ENCODE measurements at places on chromosomes 12 and 14. TPM values are rescaled to one million over a fixed set of nuclear protein-coding genes. Genes with fewer than 3 reads are reported as not detected.
A peak's percentile ranks its signal among the peaks of the same experiment; 100 is the strongest.

The LRFN5 gene
- polyA plus RNA-seq, result 3.1 TPM

The MYH7 gene
- polyA plus RNA-seq, result 0.56 TPM

The VPS33A gene
- polyA plus RNA-seq, result 13.2 TPM

The LTBP2 gene
- 2.8 TPM for polyA plus RNA-seq

The INSM2 gene
- polyA plus RNA-seq, result 0.48 TPM

The COX8C gene
- polyA plus RNA-seq, result not detected

The MLH3 gene
- 5.9 TPM for polyA plus RNA-seq

The HOXC12 gene
- not detected for polyA plus RNA-seq

The DLK1 gene
- polyA plus RNA-seq, result 233 TPM

The ALG10 gene
- 1.2 TPM for polyA plus RNA-seq

The PPP2R5C gene
- polyA plus RNA-seq, result 69.9 TPM

The STAC3 gene
- 1.9 TPM for polyA plus RNA-seq

DNA sequence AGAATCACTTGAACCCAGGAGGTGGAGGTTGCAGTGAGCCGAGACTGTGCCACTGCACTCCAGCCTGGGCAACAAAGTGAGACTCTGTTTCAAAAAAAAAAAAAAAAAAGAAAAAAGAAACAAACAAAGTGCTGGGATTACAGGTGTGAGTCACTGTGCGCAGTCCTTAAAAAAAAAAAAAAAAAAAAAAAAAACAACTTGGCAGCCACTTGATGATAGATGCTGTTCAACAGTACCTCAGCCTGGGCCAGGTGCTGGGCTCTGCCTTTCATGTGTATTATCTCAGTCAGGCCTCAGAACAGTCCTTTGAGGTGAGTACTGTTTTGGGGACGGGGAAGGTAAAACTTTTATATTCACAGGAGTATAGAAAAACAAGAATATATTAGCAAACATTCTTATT, 9.6 kb downstream of the ACADS start:
- DNase-seq, result no peak

DNA sequence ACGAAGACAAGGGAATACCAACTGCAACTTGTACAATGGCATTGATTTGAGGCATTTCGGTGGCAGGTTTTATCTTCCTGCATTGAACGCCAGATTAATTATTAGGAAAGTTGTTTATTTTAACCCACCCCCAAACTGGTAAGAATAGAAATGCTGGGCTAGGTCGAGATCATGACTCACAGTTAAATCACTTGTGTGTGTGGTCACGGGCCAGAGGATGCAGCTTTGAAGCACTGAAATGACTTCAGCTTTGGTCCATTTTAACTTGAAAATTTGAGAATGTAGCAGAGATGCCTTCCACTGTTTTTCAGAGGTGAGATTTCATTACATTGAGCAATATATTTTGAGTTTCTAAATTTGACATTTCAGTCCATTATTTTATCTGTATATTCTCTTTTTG, 23.6 kb upstream of the KCNH3 start:
- DNase-seq, result no peak

- DNase-seq, result no peak
Observed at GRCh38 chr14:92596331-92596907, 82.8 kb downstream of the RIN3 start.

GRCh38 chr14:93752980-93753561, 35.2 kb downstream of the PRIMA1 start:
- peak; percentile 44 for DNase-seq

- no peak for DNase-seq
Observed at GRCh38 chr12:38099686-38100085, 216.9 kb upstream of the ALG10B start.

- no peak for DNase-seq
Observed at GRCh38 chr14:65588426-65589140, 176.1 kb downstream of the FUT8 start.

DNA sequence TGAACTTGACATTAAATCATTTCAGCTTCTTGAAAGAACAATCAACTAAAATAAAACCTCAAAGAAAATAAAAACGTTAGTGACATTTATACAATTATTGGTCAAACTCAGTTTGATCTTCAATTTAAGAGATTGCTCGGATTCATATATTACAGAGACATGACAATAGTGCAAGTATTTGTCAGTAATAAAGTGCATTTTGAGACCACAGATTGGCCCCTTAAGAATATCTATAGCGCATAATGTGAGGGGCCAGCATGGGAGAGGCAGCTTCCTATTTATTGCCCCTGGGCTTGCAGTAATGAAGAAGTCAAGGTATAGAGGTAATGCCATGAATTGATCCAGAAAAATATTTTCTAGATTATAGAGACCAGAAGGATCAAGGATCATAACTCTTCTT, 552.3 kb downstream of the VRK1 start:
- no peak for DNase-seq

- no peak for DNase-seq
Observed at GRCh38 chr14:69326611-69327010, 66.7 kb downstream of the GALNT16 start.

DNA sequence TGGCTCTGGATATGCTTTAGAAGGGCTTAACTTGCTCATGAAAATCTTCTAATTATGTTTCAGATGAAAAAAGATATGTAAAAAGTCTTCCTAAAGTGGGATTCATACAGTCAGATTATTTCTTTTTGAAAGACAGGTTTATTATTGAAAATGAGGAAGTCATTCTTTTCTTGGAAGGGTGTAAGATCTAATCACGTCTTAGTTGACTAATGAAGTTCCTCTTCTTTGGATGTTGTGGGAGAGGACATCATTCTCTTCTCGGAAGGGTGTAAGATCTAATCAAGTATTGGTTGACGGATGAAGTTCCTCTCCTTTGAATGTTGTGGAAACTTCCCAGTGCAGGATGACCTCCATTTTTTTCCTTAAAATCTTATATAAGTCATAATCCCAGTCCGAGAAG, 74.9 kb downstream of the ALG10 start:
- no peak for DNase-seq

- peak; percentile 86 for DNase-seq
Observed at GRCh38 chr12:101642115-101643067, 47.6 kb downstream of the MYBPC1 start.

DNA sequence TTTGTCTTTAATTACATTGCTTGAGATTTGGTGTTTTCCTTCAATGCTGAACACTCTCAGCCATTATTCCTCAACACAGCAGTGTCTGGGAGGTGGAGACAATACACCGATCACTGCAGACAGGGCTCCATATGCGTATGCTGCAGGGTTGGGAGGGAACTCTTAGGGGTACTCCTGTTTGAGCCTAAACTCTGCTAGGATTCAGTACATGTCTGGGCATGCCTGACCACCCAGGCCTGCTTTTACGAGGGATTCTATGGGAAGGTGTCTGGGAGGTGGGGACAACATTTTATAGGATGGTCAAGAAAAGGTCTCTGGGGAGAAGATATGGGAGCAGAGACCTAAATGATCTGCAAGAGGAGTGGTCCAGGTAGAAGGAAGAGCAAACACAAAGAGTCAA, 34.3 kb downstream of the DHRS2 start:
- DNase-seq, result no peak

GRCh38 chr12:13104409-13104808, 942 bp upstream of the GSG1 start:
- DNase-seq, result no peak

GRCh38 chr14:101460521-101460920, 100.8 kb upstream of the DIO3 start:
- no peak for DNase-seq

DNA sequence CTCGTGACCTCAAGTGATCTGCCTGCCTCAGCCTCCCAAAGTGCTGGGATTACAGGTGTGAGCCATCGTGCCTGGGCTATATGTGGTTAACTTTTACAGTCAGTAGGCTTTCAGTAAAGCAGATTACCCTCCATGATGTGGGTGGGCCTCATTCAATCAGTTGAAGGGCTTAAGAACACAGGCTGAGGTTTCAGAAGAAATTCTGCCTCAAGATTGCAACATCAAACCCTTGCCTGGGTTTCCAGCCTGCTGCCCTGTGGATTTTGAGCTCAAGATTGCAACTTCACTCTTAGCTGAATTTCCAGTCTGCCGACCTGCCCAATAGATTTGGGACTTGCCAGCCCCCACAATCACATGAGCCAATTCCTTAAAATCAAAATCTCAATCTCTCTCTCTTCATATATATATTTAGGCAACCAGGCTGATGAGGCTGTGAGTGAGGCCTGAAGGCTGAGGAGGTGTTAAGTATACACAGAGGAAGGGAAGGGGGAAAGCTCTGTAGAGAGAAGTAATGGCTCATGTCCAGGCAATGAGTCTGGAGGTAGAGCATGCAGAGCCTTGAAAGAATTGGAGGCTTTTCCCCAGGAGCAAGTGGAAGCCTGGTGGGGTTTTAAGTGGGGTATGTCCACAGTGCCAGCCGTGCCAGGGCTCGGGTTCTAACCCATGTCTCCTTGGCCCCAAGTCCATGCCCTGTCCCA, 33.3 kb upstream of the ACTN1 start:
- DNase-seq, result no peak

DNA sequence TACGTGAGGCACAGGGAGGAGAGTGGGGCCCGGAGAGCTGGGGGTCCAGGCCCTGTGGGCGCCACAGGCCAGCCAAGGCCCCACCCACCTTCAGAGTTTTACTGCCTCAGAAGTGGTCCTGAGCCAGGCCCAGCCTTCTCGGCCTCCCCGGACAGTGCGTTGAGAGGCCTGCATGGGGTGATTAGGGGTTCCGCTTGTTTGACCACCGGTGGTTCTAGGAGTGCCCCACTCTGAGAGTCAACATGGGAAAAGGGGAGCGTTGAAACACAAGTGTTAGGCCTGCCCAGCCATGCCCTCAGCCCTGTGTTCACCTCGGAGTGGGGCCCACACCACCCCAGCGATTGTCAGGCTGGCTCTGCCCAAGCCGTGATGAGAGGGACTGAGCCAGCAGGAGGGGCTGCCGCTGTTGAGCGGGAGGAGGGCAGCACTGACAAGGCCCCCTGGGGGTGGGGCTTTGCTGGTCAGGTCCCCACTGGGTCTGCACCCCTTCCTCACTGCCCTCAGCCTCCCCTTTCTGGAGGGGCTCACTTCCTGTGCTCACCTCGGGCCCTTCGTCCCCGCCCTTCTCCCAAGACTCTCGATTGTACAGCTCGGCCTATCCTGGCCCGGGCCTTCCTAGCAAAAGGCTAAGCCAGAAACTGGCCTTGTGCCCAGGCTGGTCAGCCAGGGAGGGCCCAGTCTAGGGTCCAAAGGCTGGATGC, 4.8 kb downstream of the CKB start:
- DNase-seq, result no peak

GRCh38 chr12:12353807-12354206, 3.1 kb upstream of the BORCS5 start:
- DNase-seq, result no peak

GRCh38 chr14:58540749-58541632, 96.8 kb upstream of the DACT1 start:
- peak; percentile 34 for DNase-seq

DNA sequence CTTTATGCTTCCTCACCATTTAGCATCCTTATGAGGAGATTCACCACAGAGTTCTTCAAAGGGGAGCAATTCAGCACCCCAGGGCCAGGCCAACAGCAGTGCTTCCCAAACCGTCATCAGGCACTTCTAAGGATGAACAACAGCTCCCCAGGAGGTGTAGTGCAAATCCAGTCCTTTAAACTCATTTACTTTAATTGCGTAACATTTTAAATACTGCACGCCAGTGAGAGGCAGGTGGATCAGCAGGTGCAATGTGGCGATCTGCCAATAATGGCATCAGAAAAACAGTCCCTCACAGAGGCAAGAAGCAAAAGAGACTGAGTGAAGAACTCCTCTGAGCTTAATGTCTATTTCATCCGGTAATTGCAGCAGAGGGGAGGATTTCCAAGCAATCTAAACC, 770.9 kb upstream of the FOXG1 start:
- DNase-seq, result peak; percentile 36

GRCh38 chr12:50589650-50590435, 85.1 kb downstream of the DIP2B start:
- no peak for DNase-seq

GRCh38 chr12:29616664-29617406, 119.3 kb upstream of the OVCH1 start:
- no peak for DNase-seq

DNA sequence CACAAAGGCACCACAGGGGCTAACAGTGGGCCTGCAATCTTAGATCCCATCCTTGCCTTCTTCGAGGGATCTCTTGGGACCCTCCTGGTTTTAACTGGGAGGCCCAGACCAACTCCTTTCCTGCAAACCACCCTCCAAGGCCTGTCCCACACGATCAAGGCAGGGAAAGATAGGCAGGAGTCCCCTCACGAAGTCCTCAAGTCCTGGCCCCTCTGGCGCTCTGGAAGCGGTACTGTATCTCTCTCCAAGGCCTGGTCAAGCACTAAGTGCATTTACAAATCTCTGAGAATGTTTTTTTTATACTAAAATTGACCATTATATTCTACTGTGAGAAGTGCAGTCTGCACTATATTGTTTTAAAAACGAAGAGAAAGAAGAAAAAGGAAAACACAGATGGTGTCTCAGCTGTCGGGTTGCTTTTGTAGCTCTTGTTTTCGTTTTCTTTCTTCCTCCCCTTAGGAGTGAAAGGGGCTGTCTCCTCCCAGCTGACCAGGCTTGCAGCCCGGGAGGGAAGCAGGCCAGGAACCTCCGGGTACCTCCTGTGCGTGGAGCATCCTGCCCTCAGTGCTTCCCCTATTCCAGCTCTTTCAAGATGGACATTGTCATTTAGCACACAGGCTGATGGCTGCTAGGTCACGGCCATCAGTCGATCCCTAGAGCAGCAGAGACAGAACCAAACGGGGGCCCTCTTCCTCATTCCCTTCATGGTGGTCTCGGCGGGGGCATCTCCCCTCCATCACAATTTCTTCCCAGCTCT, 56.7 kb downstream of the FAM222A start:
- peak; percentile 94 for DNase-seq

DNA sequence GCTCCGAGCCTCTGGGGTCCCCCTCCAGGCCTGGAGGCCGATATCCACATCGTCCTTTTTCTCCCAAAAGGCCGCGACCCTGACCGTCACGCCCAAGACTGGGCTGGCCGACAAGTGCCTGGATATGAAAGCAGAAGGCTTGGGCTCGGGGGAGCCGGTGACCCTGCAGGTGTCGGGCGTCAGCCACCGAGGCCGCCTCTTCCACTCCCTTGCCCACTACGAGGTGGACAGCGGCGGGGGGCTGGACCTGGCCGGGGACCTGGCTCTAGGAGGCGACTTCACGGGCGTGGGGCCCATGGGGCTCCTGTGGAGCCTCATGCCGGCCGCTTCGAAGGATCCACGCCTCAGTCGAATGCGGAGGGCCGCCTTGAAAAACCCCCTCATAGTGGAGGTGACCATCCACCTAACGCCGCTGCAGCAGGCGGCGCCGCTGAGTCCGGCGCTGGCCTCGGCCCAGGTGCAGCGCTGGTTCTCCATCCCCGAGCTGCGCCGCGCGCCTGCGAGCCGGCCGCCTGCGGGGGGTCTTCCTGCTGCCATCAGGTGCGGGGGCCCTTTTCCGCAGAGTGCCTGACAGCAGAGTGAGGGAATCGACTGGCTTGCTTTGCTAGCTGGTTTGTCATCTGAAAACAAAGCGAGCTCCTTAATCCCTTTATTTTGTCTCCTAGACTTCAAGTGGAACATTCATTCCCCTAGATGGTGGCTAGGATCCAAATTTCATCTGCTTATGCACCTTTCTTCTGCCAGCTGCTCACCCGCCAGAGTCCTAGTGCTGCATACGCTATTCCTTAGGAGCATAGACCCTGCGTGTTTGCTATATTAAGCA, 10.6 kb upstream of the DNAL1 start:
- DNase-seq, result peak; percentile 29

- DNase-seq, result peak; percentile 42
Observed at GRCh38 chr12:102816816-102817434, 100.1 kb downstream of the PAH start.
